Omental fat pad (tissue), 4 donors: ENCODE measurements at places on chromosomes 13 and 19. TPM values are rescaled to one million over a fixed set of nuclear protein-coding genes. Genes with fewer than 3 reads are reported as not detected.

The C13orf46 gene
- 2.3 TPM for total RNA-seq

GRCh38 chr19:37932985-37933936, 26.3 kb downstream of the SIPA1L3 start:
- DNase-seq: no peak

GRCh38 chr19:46995492-46995891, 24.1 kb upstream of the NPAS1 start:
- no peak for DNase-seq

DNA sequence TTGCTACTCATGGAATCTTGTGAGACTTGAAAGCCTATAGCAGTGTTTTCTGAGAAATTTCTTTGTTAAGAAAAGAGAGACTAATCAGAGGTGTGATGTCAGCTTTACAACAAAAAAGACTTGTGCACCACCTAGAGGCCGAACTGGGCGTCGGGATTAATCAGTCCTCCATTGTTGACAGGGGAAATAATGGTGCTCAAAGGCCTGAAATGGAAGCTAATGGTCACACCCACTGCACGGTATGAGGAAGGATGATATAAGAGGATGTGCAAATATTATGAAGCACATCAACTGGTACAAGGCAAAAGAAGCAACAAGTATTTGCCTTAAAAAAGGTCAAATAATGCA, 480.2 kb upstream of the MIR17HG start:
- DNase-seq: peak; percentile 36

GRCh38 chr19:14519860-14520407, 1.7 kb upstream of the DNAJB1 start:
- DNase-seq: no peak
